Neural progenitor cell (in vitro differentiated cells): ENCODE measurements at places on chromosomes 6 and 20.

DNA sequence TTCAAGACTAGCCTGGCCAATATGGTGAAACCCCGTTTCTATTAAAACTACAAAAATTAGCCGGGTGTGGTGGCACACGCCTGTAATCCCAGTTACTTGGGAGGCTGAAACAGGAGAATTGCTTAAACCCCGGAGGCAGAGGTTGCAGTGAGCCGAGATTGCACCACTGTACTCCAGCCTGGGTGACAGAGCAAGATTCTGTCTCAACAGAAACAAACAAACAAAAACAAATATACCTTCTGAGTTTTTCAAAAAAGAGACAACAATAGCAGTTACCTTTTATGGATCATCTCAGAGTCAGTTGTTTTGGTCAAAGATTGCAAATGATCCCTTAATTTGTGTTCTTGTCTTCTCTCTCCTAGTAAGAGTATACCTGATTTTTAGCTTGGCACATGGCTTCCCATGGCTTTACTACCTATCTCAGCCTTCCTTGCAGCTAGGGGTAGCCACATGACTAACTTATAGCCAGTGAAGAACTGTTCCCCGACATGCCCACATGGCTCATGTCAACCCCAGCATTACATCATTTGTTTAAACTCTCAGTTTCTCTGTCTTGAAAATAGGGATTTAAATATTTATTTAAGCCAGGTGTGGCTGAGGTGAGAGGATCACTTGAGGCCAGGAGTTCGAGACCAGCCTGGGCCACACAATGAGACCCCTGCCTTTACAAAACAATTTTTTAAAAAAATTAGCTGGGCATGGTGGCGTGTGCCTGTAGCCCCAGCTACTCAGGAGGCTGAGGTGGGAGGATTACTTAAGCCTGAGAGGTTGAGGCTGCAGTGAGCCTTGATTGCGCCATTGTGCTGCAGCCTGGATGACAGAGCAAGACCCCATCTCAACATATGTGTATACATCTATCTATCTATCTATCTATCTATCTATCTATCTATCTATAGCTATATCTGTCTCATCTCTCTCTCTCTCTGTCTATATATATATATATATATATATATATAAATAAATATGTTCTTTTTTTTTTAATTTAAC is 25.0 kb upstream of the SLC9A8 start:
- no peak for DNase-seq

GRCh38 chr6:134809130-134809529 is 140.8 kb downstream of the ALDH8A1 start:
- DNase-seq, result no peak

- no peak for DNase-seq
Measured at GRCh38 chr6:45388328-45388727, 10.6 kb upstream of the SUPT3H start.

DNA sequence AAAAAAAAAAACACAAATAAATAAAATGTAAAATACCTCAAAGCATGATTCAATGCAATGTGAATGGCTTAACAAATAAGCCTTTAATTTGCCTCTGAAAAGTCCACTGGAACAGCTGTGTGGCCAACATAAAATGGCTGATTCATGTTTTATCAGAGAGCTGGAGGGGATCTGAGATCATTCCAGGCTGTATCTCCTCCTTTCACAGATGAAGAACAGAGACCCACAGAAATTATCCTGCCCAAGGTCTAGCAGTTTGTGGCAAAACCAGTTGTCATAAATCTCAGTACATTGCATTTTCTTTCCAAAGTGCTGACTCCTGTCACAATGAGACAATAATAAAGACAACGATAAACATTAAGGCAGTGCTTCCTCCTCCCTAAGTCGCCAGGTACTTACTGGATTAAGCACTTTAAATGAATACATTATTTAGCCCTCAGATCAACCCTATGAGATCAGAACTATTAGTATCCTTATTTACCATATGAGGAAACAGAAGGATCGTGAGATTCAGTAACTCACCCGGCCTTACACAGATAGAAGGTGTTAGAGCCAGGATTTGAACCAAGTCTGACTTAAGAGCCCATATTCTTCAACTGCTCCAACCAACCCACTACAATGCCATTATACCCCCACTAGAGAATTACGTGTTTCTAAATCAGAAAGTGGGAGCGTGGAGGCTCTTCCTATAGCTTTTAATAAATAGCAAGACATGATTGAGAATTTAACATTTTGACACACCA is 118.3 kb downstream of the KIF13A start:
- no peak for DNase-seq

- no peak for DNase-seq
Measured at GRCh38 chr6:144314562-144314961, 29.4 kb downstream of the UTRN start.

DNA sequence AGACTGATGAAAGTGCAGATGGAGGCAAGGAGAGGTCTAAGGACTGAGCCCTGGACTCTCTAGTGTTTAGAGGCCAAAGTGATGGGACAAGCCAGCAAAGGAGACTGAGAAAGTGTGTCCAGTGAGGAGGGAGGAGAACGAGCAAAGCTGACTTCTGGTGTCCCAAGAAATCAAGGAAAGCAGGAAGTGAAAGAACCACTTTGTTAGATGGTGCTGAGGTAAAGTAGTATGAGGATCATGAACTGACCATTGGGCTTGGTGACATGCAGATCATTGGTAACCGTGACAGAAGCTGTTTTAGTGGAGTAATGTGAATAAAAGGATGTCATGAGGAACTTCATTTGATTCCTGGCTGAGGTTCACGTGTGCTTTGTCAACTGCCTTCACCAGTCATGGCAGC is 108.4 kb downstream of the SLX4IP start:
- no peak for DNase-seq

DNA sequence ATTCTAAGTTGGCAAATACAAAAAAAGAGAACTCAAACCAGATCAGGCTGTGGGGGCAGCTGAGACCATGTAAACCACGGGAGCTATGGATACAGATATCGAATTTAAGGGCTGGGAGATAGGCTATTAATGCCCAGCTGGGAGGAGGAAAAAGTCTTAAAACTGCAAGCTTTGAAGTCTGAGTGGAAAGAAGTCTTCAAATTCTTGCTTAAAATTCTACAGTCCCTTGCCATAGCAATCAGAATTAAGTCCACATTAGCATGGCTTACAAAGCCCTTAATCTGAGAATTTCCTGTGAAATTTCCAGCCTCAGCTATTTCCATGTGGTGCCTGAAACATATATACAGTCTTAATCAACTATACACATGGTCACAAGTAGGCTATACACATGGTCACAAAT is 465.0 kb upstream of the HSF2 start:
- DNase-seq, result no peak

GRCh38 chr20:53837126-53837826 is 233.1 kb downstream of the BCAS1 start:
- no peak for DNase-seq

GRCh38 chr6:112470376-112470775 is 123.2 kb downstream of the RFPL4B start:
- no peak for DNase-seq

DNA sequence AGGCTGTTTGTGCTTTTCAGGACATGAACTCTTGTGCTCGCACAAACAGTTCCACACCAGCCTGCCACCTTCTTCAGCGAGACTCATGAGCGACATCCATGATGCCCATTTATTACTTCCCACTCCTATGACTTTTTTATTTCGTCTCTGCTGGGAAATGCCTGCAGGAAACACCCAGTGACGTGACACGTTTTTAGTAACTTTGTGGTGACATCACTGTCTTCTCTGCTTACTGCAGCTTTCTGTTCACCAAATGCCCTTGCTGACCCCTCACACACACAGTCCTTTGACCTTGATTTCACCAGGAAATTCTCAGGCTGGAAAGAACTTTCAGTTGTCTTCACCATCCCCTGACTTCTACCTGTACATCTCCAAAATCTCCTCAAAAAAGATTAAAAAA is 8.9 kb downstream of the TRIM40 start:
- no peak for DNase-seq

GRCh38 chr20:32461836-32462600 is 103.9 kb downstream of the ASXL1 start:
- DNase-seq, result no peak

GRCh38 chr6:38212116-38212515 is 392.6 kb downstream of the ZFAND3 start:
- DNase-seq, result no peak

DNA sequence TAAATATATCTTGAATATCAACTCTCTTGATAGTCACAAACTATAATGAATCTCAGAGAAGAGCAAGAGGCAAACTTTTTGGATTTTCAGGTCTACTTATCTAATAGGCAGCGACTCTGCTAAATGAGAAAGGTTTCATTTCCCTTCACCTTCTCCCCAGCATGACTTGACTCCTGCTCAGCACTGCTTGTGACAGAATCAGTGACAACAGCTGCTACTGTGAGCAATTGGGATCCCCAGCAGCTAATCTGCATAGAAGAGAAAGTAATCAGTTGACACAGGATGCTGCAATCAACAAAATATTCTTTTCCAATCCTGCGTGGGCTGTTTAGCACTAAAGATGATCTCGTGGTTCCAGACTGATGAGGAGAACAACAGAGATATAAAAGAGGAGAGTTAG is 205.5 kb downstream of the MMUT start:
- no peak for DNase-seq

DNA sequence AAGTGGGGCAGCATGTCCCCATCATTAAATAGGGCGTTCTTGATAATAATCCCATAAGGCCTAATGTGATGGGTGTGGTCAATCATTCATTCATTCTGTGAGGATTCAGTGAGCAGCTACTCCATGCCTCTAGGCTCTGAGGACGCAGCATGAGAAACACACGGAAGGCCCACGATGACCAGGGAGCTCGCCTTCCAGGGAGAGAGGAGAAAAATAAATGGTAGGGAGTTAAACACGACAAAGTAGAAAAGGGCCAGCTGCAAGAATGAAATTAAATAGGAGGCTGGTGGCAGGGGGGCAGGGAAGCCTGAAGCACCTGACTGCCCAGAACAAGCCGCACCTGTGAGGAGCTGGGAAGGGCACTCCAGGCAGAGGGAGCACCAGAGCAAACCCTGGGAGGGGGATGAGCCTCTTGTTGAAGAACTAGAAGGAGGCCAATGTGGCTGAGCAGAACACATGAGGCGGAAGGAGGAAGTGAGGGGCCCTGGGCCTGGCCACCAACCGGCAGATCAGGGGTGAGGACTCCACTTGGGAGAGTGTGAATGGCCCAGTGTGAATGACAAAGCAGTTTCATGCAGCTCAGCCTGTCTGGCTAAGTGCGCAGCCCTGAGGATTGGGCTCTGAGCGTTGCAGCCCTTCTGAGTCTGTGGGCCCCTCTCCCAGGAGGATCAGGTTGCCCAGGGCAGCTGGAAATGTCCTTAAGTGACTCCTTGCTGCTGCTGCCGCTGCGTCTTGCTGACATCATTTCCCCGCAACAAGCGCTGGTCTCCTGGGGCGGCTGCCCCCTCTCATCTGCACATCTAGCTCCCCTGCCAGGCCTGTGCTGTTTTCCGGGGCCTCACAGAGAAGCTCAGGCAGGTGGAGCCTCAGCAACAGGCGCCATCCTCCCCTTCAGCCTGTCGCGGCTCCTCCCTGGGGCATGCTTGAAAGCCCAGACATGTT is 99.9 kb downstream of the CDH26 start:
- DNase-seq, result peak; percentile 62

DNA sequence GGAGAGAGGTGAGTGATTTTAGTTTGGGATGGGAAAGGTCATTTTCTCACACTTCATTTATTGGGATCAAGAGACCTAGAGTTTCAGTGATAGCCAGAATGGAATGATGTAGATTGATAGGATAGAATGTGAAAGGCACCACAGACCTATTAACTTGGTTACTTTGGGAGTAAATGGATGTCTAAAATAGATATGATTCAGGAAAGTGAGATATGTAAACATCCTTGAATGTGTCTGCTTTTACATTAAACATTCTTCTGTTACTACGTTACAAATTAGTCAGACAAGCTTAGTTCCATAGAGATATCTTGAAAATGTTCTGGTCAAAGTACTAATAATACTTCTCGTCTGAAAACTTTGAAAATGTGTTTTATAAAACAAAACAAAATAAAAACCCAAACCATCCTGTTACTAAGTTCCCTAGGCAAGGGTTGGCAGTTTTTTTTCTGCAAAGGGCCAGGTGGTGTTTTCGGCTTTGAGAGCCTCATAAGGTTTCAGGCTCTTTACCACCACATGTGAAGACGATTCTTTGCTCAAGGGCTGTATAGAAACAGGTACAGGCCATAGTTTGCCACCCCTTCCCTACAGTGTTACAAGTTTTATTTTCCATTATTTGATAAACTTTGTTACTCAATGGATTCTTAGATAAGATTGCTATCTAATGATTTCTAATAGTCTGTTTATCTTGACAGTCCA is 3.4 kb downstream of the CYB5R4 start:
- no peak for DNase-seq

DNA sequence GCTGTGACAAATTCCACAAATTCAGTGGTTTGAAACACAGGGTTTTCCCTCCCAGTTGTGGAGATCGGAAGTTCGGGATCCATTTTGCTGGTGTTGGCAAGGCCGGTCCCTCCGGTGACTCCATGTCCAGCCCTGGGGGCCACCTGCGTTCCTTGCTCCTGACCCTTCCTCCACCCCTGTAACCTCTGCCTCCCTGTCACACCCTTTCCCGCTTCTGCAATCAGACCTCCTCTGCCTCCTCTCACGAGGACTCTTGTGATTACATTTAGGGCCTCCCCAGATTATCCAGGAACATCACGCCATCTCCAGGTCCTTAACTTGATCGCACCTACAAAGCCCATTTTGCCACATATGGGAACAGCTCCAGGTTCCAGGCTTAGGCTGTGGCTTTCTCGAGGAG is 12.5 kb downstream of the RPS6KA2 start:
- no peak for DNase-seq

DNA sequence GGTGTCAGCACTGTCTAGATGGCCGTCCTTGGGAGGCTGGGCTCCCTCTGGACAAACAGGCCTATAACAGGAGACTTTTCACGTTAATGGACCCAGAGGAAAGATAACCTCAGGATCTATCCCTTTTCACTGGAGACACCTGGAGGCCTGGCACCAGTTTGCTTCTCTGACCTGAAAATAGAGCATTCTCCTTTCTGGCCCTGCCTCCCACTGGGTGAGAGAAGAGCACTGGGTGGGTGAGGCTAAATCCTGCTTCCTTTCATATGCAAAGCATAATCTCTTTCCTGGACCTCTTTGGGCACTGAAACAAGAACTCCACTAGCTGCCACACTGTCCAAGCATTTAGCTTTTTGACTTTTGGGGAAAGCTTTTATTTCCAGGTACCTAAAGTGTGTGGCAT is 78.3 kb downstream of the FOXO3 start:
- peak; percentile 28 for DNase-seq
